Putamen (tissue), 1 donor: ENCODE measurements at places on chromosomes 2 and 18.

GRCh38 chr2:67848551-67849285, 214.1 kb downstream of the C1D start:
- DNase-seq: no peak

GRCh38 chr2:168773719-168774521, 28.5 kb upstream of the NOSTRIN start:
- DNase-seq: no peak

GRCh38 chr18:11859903-11860407, 8.7 kb downstream of the CHMP1B start:
- DNase-seq: no peak

- no peak for DNase-seq
Observed at GRCh38 chr2:180050246-180050645, 43.1 kb upstream of the CWC22 start.

- DNase-seq: no peak
Observed at GRCh38 chr2:30778611-30779010, 28.6 kb downstream of the CAPN13 start.

- DNase-seq: no peak
Observed at GRCh38 chr2:128601298-128602037, 282.8 kb upstream of the HS6ST1 start.

- DNase-seq: no peak
Observed at GRCh38 chr2:159855143-159855542, 57.1 kb upstream of the CD302 start.

- no peak for DNase-seq
Observed at GRCh38 chr18:75574187-75574586, 146.7 kb upstream of the SMIM21 start.

GRCh38 chr2:56981554-56981953, 797.8 kb downstream of the CCDC85A start:
- DNase-seq: no peak

DNA sequence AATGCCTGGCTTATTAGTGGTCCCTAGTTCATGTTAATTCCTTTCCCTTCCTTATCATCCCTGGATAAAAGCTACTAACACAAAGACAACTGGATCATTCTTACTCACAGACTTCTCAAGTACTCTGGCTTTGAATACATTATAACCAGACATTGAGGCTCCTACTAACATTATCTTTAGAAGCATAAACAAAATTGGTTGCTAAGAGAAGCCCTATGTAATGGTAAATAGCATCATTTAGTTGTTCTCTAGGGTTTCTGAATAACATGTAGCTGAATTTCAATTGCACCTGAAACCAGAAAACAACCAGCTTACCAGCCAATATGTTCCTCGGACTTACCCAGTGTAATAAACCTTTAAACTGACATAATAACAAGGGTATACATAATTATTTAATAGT, 114.1 kb upstream of the NCKAP5 start:
- no peak for DNase-seq

GRCh38 chr2:124026503-124026902, 1.4 kb downstream of the CNTNAP5 start:
- DNase-seq: no peak

- no peak for DNase-seq
Observed at GRCh38 chr2:225037415-225038230, 4.6 kb downstream of the DOCK10 start.

DNA sequence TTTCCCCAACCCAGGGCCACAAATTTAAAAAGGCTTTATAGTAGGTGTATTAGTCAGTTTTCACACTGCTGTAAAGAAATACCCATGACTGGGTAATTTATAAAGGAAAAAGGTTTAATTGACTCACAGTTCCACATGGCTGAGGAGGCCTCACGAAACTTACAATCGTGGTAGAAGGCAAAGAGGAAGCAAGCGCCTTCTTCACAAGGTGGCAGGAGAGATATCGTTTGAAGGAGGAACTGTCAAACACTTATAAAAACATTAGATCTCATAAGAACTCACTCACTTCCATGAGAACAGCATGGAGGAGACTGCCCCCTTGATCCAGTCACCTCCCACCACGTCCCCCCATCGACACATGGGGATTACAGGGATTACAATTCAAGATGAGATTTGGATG, 70.4 kb downstream of the FECH start:
- DNase-seq: no peak

DNA sequence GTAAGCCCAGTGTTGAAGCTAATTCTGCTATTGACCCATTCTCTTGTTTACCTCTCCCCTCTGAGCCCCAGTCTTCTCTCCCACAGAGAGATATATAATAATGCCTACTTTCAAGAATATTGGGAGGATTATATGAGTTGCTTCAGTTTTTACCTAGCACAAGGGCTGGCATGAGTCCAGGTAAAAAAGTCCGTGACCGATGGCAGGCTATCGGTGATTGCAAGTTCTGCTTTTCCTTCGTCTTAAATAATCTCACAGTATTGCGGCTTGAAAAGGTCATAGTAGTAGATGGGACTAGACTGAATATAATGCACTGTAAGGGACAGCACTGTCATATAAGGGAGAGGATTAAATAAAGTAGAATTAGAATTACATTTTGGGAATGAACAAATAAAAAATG, 77.6 kb downstream of the KIF5C start:
- no peak for DNase-seq

DNA sequence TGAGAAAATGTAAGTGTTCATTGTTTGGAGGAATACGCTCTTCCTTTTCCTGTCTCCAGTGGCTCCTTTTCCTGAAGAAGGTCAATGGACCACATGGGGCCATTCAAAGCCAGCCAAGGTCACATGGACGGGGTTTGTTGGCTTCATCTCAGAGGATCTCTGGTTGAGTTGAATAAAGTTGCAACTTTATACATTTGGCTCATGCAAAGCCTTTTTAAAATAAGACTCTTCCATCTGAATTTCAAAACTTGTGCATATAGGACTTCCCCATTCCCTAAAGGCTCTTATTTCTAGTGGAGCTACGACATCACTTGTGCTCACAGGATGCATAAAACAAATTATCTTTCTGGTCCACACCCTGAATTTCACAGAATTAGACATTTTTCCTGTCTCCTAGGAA, 235.5 kb downstream of the CMPK2 start:
- DNase-seq: no peak

GRCh38 chr2:109710505-109711229, 83.4 kb upstream of the RGPD5 start:
- DNase-seq: no peak

DNA sequence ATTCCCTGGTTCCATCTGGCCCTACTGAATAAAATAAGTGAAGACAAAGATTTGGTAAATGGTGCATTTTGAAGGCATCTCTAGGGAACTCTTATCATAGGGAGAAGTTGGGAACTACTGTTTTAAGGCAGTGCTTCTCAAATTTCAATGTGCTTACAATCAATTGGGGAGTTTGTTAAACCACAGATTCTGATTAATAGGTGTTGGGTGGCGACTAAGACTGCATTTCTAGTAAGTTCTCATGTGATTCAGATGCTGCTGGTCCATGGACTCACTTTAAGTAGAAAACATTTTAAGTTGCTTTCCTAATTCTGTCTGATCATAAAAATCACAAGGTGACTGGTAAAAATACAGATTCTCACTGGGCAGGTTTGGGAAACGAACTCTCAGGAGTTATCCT, 14.6 kb downstream of the FARSB start:
- no peak for DNase-seq

DNA sequence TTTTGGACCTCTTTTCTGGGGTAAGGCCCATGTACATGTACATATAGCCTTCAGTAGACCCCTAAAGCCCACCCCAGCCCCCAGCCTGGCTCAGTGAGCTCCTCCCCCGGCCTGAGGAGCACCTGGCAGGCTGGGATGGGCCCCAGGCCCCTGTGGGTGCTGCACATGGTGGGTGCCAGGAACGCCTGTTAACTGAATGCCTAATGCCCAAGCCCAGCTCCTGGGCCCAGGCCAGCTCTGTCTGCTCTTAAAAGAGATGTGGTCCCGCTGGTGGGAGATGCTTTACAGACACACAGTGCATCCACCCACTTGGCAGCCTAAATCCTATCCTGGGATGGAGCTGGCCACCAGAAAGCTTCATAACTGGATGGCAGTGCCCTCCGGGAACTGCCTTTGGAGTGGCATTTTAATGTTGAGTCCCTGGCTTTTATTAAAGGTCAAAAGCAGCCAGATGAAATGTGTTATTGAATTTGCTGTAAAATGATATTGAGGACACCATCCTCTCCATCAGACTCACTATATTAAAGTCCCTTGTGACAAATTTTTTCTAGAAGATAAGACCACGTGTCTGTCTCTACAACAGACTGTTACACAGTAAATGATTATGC, 7.7 kb upstream of the OXER1 start:
- DNase-seq: no peak

- DNase-seq: no peak
Observed at GRCh38 chr2:105320651-105321215, 8.8 kb downstream of the TGFBRAP1 start.

DNA sequence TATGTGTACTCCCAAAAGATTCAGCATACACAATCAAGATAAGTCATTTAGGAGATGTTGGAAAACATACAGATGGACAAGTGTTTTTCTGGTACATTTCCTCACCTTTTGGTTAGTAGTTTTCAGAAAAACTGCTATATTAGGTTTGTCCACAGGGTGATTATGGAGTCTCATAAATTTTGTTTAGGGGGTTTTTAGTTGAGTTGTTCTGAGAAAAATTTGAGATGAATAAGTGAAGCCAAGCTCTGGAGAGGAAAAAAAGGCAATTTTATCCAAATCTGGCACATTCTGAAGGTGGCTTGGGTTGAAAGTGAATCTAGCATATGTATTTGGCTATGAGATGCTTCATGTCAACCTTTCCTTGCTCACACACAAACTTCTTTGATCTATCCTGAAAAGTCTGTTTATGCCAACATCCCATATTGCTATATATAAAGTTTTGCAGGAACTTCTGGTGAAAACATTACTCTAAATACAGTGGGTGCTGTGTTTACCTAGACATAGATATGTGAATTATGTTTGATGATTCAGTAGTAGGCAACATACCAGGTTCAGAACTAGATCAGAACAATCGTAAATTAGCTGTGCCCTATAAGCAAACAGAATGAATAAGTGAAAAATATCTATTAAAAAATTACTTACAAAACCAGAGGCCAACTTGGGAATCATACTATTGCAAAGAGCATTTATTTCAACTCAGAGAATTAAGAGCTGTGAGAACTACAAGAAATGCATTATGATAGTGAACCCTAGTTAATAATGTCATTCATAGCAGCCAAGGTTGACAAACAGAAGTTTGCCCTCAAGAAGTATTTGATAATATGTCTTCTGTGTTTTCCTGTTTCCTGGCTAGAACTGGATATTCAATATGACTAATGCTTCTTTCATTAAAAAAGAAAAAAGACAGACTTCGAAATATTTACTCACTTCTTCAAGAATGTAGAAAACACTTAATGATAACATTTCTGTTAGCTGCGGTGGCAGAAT, 552.0 kb downstream of the IRS1 start:
- DNase-seq: no peak

DNA sequence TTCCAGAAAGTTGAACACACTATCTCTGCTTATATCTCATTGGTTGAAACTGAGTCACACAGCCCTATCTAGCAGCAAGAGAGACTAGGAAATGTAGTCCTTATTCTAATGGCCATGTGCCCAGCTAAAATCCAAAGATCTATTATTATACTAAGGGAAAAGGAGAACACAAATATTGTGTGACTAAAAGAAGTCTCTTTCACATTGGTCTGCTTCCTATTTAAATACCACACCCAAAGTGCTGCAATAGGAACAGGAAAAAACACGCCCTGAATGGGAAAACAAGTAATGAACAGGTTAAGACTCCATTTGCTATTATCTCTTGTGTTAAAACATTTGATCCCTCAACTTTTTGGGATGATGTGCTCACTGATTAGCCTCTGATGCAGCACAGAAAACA, 86.8 kb upstream of the BARD1 start:
- DNase-seq: no peak

- no peak for DNase-seq
Observed at GRCh38 chr2:150167711-150168110, 319.8 kb downstream of the RND3 start.

- no peak for DNase-seq
Observed at GRCh38 chr2:240287496-240288086, 147.1 kb upstream of the OTOS start.

DNA sequence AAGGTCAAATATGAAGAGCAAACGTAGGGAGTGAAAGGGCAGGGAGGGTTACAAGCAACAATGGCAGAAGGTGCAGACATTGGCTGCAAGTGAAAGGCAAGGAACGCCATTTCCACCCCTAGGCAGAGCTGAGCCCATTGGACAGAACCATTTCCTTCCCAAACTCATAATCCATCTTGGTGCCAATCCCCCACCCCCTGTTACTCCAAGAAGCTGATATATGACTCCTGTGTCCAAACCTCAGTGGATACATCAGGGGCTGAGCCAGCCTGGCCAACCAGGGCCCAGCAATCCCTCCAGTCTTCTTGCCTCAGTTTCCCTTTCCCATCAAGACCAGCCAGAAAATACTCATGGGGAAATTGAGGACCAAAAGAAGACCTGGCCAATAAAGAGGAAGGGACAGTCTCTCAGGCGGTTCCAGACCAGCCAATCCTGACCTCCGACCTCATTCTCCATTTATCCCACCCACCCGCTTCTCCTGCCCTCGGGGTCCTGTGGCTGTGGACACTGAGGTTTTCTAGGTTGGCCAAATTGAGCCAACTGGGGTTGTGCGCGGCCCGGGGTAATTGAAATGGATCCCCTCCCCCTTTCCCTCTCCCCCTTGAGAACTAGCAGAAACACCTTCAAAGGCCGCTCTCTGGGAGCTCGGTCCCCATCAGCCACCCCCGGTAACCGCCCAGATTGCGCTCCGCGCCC, 24.8 kb downstream of the TNS1 start:
- no peak for DNase-seq

DNA sequence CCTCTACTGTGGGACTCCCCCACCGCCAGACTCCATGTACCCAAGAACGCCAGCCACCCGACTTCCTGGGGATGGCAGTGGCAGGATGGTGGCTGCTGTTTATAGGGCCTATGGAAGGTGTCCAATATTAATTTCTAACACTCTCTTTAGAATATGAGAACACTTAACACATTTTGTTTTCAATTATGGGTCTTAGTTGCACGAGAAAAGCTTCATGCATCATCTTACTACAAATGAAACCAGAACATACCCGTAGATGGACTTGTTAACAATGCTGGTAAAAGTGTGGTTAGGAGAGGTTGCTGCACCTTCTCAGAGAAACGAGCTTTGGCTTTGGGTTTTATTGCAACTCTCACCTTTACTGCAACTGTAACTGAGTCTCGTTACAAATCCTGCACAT, 335.6 kb upstream of the ID2 start:
- no peak for DNase-seq

GRCh38 chr18:23062011-23062410, 73.3 kb upstream of the CABLES1 start:
- DNase-seq: no peak

GRCh38 chr2:19881908-19882265, 19.9 kb downstream of the TTC32 start:
- DNase-seq: no peak
